ENCODE measurements at places on chromosomes 16 and 17.

DNA sequence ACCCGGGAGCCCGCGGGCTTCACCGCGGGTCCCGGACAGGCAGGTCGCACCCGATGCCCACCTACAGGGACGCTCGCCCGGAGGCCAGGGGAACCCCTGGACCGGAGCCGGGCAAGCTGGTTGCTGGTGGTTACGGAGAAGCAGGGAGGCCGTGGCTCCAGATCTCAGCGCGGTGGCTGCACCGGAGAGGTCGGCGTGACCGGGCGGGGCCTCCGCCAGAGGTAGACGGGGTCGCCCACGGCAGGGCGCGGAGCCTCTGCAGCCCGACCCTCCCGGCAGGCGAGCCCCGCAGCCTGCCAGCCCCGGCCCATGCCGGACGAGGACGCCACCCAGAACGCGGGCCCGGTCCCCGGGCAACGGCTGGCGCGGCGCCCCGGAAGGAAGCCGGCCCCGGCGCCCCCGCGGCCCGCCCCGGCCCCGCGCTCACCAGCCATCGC, 341 bp downstream of the PCYT2 start:
- DNase-seq = no peak

DNA sequence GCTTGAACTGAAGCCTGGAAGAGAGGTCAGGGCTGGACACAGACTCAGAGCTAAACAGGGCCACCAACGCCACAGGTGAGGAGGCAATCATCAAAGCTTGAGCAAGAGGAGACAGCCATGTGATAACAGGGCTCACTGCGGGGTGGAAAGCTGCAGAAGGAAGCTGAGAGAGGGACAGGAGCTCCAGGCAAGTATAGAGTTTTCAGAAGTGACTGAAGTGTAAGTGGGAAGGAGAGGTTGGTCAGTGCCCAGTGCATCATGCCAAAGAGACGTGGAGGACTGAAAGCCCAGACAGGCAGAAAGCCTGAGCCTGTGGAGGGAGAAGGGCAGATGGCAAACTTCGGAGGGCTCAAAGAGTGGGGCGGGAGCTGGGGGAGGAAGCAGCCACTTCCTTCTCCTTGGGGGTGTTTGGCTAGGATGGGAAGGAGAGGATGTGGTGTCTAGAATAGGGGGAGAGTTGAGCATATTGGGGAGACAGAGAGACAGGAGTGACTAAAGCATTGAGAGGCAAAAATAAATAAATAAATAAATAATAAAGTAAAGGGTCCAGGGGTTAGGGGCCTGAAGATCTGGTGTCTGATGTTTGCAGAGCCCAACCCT, 2.6 kb downstream of the KIFC3 start:
- no peak for DNase-seq

- peak; percentile 25 for DNase-seq
These were observed 39.1 kb downstream of the CCDC57 start for GRCh38 chr17:82173351-82174041.

GRCh38 chr17:44219108-44219615, 313 bp downstream of the UBTF start:
- peak; percentile 85 for DNase-seq

DNA sequence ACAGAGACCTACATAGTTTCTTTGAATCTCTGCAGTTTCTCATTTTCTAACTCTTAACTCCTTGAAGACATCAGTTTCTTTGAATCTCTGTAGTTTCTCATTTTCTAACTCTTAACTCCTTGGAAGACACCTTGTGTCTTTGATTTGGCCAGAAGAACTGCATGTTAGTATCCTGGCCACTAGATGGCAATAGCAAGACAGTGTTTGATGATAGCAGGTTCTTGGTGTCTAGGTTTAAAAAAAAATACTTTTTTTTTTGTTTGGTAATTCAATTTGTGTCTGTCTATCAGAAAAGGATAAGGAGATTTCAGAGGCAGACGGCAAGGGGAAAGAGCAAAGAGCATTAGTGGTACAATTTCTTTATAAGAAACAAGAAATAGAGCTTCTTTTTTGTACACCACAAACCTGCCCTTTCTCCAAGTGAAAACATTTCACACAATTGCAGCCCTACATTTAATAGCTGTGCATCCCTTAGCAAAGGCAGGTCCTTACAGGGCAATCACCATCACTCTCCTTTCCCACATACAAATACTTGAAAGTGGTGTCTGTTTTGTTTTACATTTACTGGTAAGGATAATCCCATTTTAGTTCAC, 1324.9 kb upstream of the CDH8 start:
- peak; percentile 74 for DNase-seq

DNA sequence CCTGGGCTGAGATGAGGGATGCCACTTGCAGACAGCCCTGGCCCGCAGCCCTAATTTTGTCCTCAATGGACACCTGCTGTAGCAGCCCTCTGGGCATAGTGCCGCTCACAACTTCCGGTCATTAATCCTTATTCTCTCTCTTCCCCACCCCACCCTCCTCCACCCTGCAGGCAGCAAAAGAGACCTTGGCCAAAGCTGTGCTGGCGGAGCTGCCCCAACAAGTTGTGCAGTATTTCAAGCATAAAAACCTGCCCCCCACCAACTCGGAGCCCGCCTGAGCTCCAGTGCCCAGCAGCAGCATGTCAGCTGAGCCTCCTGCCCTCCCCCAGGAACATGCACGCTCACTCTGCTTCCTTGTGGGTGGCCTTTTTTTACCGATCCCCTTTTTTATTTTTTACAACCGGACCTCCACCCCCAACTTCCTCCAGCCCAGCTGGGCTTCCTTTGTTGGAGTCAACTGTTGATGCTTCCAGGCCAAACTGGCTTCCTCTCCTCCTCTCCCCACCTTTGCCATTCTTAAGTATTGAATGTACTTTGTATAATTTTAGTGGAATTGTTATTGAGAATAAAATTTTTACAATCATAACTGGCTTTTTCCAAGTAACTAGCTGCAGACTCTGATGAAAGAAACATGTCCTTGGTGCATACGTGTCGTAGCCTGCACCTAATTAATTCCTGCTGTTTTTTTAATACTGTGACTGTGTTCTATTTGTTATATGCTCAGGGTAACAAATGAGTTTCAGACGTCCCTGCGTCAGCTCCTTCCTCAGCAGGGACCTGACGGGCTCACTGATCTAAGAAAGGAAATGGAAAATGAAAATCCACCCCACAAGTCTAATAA, 38.2 kb downstream of the PSME3IP1 start:
- peak; percentile 57 for DNase-seq

DNA sequence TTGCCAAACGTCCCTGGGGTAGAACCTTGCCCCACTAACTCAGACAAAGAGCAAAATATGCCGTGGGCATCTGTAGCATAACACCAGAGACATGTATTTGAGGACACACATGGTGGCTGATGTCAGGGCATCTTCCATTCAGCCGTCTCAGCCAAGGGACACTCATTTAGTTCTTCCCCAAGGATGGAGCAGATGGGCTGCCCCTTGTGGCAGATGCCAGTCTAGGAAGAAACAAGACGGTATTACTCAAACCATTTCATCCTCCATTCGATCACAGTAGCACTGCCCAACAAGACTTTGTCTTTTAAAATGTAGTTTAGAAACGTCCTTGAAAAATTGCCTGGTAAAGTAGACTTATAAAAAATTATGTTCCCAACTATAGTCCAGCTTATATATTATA, 937.6 kb upstream of the EEF2KMT start:
- DNase-seq = no peak

DNA sequence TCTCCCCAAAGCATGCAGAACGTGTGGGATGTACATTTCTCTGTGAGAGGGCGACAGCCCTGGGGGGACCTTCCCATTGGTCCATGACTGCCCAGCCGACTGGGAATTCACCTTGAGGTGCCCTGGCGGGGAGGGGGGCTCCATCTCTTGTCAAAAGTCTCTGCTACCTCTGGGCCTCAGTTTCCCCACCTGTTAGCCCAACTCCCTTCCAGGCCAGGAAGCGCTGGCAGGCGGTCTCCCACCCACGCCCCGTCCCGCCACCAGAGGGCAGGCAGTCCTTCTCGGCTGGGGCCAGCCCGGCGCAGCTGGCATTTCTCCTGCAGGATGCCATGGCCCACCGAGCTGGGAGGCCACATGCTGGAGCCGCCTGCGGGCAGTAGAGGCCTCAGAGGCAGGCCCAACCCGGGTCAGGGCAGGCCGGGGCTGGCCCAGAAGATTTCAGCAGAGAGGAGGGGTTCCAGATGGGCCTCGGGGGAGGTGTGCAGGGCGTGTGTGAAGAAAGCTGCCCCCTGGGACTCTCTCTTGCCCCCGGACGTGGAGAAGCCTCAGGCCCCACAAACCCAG, 16.6 kb downstream of the CD7 start:
- peak; percentile 85 for DNase-seq

GRCh38 chr17:36616061-36617029, 15.0 kb downstream of the MRM1 start:
- no peak for DNase-seq
